Renal cortex interstitium (tissue), 15 donors: ENCODE measurements at places on chromosomes 1 and 21. TPM values are rescaled to one million over a fixed set of nuclear protein-coding genes. Genes with fewer than 3 reads are reported as not detected.

The TNFRSF18 gene
- polyA plus RNA-seq, result 0.80 TPM

The ERI3 gene
- 76.3 TPM for polyA plus RNA-seq

The CELA3A gene
- polyA plus RNA-seq, result not detected

The RCSD1 gene
- 14.7 TPM for polyA plus RNA-seq

The RHD gene
- 0.37 TPM for polyA plus RNA-seq

The NCAM2 gene
- 8.9 TPM for polyA plus RNA-seq

The CFH gene
- polyA plus RNA-seq, result 23.9 TPM

The MANEAL gene
- 3.8 TPM for polyA plus RNA-seq

The CCDC27 gene
- polyA plus RNA-seq, result 0.59 TPM

The SPATA21 gene
- polyA plus RNA-seq, result 0.26 TPM

The MRPL24 gene
- 69.1 TPM for polyA plus RNA-seq

The TMEM125 gene
- 19.0 TPM for polyA plus RNA-seq

The NPPB gene
- not detected for polyA plus RNA-seq

The ARTN gene
- polyA plus RNA-seq, result 4.3 TPM

The IQGAP3 gene
- 15.2 TPM for polyA plus RNA-seq

The BMP8A gene
- 0.61 TPM for polyA plus RNA-seq

The FLG2 gene
- polyA plus RNA-seq, result 0.03 TPM

The WNT3A gene
- 0.16 TPM for polyA plus RNA-seq

The TMPRSS15 gene
- 0.30 TPM for polyA plus RNA-seq

The C1orf167 gene
- not detected for polyA plus RNA-seq

The C1orf198 gene
- 90.9 TPM for polyA plus RNA-seq
